ENCODE measurements at places on chromosomes 7 and 10. TPM values are rescaled to one million over a fixed set of nuclear protein-coding genes. Genes with fewer than 3 reads are reported as not detected.
A peak's percentile ranks its signal among the peaks of the same experiment; 100 is the strongest.

- no peaks in the 10 kb centered on the region for H3K4me1 ChIP-seq
- H3K27ac ChIP-seq = no peak overlapping the region
- H3K4me3 ChIP-seq = no peak overlapping the region
- no peaks in the 10 kb centered on the region for H3K27me3 ChIP-seq
Measured at GRCh38 chr7:130309986-130310385, 17.0 kb downstream of the CPA4 start.

DNA sequence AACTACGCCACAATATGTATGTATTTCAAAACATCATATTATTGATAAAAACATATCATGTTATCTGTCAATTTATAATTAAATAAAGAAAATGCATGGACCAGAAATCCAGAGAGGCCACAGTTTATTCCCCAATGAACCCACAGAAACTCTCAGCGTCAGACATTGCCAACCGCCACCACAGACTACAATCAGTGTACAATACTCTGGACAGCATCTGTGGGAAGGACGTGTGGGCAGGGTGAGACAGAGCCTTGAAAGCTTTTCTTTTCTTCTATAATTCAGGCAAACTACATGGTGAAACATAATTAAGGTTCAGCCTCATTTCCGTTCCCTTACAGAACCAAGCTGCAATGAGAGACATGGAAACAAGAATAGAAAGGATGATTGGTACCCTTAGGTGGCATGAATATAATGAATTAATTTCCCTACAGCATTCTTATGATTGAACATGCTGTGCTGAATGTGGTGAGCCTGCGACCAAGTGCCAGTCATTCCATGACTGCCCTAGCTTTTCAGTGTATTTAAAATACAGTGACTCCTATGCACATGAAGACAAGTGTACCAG is 909.3 kb downstream of the SORCS1 start:
- H3K27me3 ChIP-seq = no peaks in the 10 kb centered on the region
- H3K27ac ChIP-seq = no peak overlapping the region
- DNase-seq = no peak

- H3K4me3 ChIP-seq = no peak overlapping the region
- H3K27me3 ChIP-seq = peaks cover 82% of the 10 kb centered on the region
- no peak for DNase-seq
Measured at GRCh38 chr7:51665045-51665780, 348.6 kb upstream of the COBL start.

- no peaks in the 10 kb centered on the region for H3K27me3 ChIP-seq
- H3K36me3 ChIP-seq = peaks cover 32% of the 10 kb centered on the region
- no peaks in the 10 kb centered on the region for H3K4me1 ChIP-seq
- DNase-seq = no peak
- no peak overlapping the region for H3K27ac ChIP-seq
- H3K4me3 ChIP-seq = no peak overlapping the region
Measured at GRCh38 chr7:138549082-138549481, 89.0 kb downstream of the TRIM24 start.

DNA sequence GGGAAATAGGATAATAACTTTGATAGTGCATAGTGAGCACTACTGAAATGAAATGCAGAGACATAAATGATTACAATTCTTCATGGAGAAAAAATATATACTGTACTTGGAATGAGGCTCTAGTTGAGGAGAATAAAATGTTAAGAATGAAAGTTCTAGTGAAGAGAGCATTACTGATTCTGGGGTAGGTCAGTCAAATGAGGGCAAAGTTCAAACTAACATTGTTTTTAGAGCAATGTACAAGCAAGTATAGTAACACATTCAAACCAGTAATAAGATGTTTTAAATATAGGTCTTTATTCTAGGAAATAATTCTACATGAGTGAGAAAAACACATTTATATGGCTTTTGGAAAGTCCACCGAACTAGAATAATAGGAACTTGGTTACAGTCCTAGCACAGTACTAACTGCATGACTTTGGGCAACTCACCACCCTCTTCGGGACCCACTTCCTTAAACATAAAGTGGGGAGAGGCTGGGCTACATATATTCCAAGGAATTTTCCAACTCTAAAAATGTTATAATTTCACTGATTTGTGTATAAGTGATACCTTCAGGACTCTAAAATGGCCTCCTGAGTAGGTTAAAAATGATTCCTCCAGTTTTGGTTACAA is 86.4 kb downstream of the CDK6 start:
- no peak overlapping the region for H3K4me3 ChIP-seq
- DNase-seq = no peak
- H3K36me3 ChIP-seq = no peaks in the 10 kb centered on the region

DNA sequence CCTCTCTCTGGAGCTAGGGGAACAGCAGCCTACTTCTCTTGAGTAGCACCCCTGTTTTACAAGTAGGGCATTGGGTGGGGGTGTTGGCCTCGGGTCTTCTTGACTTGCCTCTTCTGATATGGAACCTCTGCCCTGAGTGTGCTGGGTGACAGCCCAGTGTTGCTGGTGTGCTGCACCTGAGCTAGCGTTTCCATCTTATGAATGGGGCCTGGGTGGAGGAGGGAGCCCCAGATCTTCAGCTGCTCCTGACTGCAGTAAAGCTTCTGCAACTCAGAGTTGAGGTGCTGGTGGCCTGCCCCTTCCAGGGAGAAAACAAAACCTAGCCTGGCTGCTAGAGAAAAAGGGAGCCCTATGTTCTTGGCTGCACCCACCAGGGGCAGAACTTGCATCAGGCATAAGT is 202.5 kb upstream of the SHH start:
- no peaks in the 10 kb centered on the region for H3K36me3 ChIP-seq
- DNase-seq = no peak
- H3K4me3 ChIP-seq = no peak overlapping the region
- H3K27ac ChIP-seq = no peak overlapping the region

- no peaks in the 10 kb centered on the region for H3K27me3 ChIP-seq
- DNase-seq = no peak
- no peak overlapping the region for H3K4me3 ChIP-seq
- H3K4me1 ChIP-seq = 0 out of 2 replicates have a peak, but pooled peaks cover 3% of the 10 kb centered on the region
- no peaks in the 10 kb centered on the region for H3K36me3 ChIP-seq
Measured at GRCh38 chr10:87739703-87740102, 78.3 kb downstream of the ATAD1 start.

DNA sequence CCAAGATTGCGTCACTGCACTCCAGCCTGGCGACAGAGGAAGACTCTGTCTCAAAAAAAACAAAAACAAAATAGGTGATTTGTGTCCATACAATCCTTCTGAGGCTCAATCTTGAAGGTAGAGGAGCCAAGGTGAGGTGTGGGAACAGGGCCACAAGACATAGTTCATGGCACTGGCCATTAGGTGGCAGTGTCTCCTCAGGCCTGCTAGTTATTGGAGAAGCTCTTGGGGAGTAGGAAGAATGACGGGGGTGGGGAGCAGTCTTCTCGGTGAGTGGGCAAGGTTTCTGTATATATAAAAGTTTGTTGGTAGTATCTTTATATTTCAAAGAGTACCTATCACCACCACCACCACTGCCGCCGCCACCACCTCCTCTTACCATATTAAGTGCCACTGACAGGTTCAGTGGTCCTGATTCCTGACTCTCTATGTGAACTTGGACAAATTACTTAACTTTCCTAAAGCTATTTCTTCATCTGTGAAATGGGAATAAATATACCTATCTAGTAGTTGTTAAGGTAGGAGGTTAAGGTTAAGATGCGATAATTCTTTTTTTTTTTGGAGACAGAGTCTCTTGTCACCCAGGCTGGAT is 24.0 kb downstream of the CCSER2 start:
- H3K4me1 ChIP-seq = peaks cover 10% of the 10 kb centered on the region
- no peak overlapping the region for H3K4me3 ChIP-seq
- DNase-seq = peak; percentile 52
- no peaks in the 10 kb centered on the region for H3K36me3 ChIP-seq

- H3K27me3 ChIP-seq = no peaks in the 10 kb centered on the region
Measured at GRCh38 chr7:80635998-80636397, 2.4 kb upstream of the CD36 start.

- H3K36me3 ChIP-seq = no peaks in the 10 kb centered on the region
- H3K27me3 ChIP-seq = no peaks in the 10 kb centered on the region
- no peak overlapping the region for H3K27ac ChIP-seq
- no peak overlapping the region for H3K4me3 ChIP-seq
- DNase-seq = no peak
Measured at GRCh38 chr7:27895551-27895950, 155.6 kb downstream of the TAX1BP1 start.

DNA sequence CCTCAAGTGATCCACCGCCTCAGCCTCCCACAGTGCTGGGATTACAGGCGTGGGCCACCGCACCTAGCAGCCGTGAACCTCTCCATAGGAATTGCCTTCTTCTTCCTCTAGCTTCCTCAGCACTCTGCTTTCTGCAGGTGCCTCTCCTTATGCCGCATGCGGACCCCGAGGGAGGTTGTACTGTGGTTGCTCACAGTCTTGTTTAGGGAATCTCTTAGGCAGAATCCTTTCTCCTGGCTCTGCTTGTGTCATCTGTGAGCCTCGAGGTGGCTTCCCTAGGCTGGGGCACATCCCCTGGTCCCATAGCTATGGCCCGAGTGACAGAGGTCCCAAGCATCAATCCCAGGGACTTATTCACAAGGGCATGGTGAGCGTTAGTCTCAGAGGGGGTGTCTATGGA is 33.2 kb upstream of the GIMAP8 start:
- no peaks in the 10 kb centered on the region for H3K36me3 ChIP-seq
- H3K4me1 ChIP-seq = no peaks in the 10 kb centered on the region
- no peaks in the 10 kb centered on the region for H3K27me3 ChIP-seq
- no peak for DNase-seq
- no peak overlapping the region for H3K27ac ChIP-seq

DNA sequence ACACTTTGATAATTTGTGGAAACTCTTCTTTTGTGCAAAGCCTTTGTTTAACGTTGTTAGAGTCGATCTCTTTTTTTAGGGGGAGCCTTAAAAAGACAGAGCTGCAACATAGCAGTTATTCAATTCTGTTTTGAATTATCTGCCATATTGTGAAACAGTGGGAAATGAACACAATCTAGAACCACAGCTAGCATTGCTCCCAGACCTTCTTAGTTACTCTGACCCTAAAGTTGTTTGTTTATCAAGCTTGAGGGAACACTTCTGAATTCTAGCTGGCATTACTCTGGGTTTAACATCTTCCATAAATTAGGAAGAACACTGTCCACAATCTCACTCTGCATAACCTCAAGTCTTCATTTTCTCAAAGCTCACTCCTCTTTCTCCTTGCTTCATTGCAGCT is 217.7 kb downstream of the PRKG1 start:
- no peaks in the 10 kb centered on the region for H3K27me3 ChIP-seq
- H3K36me3 ChIP-seq = no peaks in the 10 kb centered on the region
- no peak for DNase-seq
- H3K27ac ChIP-seq = no peak overlapping the region

DNA sequence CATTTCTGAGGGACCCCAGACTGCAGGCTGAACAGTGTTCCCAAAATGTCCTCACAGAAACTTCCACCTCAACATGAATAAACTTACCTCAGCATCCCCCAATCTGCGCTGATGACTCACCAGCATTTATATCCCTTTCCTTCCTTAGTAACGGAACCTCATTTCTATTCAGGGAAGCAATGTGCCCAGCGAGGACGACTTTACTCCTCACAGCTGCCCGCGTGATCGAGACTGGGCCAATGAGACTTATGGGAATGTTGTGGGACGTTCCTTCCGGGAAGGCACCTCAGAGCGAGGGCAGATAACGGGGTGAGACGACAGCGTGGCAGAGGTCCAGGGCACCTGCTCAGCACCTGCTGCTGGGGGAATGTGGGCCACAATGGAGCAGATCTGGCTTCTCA is 73.1 kb upstream of the CAMK2B start:
- H3K36me3 ChIP-seq = peaks cover 6% of the 10 kb centered on the region
- no peaks in the 10 kb centered on the region for H3K27me3 ChIP-seq
- H3K4me1 ChIP-seq = no peaks in the 10 kb centered on the region

- no peak overlapping the region for H3K27ac ChIP-seq
- H3K27me3 ChIP-seq = no peaks in the 10 kb centered on the region
- no peak for DNase-seq
- H3K4me1 ChIP-seq = no peaks in the 10 kb centered on the region
- H3K36me3 ChIP-seq = no peaks in the 10 kb centered on the region
Measured at GRCh38 chr10:120422457-120422856, 34.6 kb upstream of the PLPP4 start.

GRCh38 chr10:28120795-28121194 is 121.9 kb upstream of the ODAD2 start:
- H3K4me1 ChIP-seq = no peaks in the 10 kb centered on the region
- H3K27me3 ChIP-seq = 0 out of 2 replicates have a peak, but pooled peaks cover 2% of the 10 kb centered on the region
- H3K27ac ChIP-seq = no peak overlapping the region
- no peaks in the 10 kb centered on the region for H3K36me3 ChIP-seq
- DNase-seq = no peak

DNA sequence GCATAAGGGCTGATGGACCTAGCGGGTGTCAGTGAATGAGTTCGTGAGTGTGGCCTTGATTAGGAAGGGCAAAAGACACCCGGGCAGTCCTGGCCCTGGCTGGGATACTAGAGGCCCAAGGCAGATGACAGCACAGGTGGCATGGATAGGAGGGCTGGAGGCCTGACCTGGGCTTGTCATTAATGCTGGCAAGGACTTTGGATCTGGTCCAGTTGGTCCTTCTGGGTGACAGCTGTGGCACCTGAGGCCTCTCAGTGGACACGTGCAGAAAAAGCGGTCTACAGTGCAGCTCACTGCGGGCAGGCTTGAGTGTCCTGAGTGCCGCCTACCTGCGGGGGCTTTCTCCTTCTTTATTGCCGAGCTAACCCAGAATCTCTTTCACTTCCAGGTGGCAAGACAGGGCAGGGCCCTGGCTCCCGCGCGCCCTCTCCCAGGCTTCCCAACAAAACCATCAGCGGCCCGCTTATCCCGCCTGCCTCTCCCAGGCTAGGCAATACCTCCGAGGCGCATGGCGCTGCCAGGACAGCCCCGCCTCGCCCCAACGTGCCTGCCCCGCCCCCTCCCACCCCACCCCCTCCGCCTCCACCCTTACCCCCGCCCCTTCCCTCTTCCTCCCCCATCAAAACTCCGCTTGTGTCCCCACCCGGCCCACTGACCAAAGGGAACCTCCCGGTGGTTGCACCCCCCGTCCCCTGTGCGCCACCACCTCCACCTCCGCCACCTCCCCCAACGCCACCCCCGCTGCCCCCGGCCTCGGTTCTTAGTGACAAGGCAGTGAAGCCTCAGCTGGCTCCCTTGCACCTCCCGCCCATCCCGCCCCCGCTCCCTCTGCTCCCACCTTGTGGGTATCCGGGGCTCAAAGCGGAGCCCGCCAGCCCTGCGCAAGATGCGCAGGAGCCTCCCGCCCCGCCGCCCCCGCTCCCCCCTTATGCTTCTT is 77.4 kb downstream of the WIPF3 start:
- no peaks in the 10 kb centered on the region for H3K4me1 ChIP-seq
- H3K27ac ChIP-seq = no peak overlapping the region
- H3K4me3 ChIP-seq = no peak overlapping the region
- no peak for DNase-seq
- no peaks in the 10 kb centered on the region for H3K36me3 ChIP-seq

GRCh38 chr7:131890176-131890575 is 333.7 kb upstream of the PODXL start:
- no peak for DNase-seq
- H3K36me3 ChIP-seq = no peaks in the 10 kb centered on the region
- no peaks in the 10 kb centered on the region for H3K4me1 ChIP-seq
- H3K27ac ChIP-seq = no peak overlapping the region
- H3K27me3 ChIP-seq = peaks cover 74% of the 10 kb centered on the region

- H3K27ac ChIP-seq = no peak overlapping the region
- H3K4me3 ChIP-seq = no peak overlapping the region
- H3K36me3 ChIP-seq = no peaks in the 10 kb centered on the region
- H3K27me3 ChIP-seq = peaks cover 98% of the 10 kb centered on the region
Measured at GRCh38 chr7:131835141-131835540, 278.7 kb upstream of the PODXL start.

The PRLHR gene
- total RNA-seq = not detected

The GNB2 gene
- total RNA-seq = 299 TPM

The FEZF1 gene
- total RNA-seq = not detected

The FGFBP3 gene
- 0.68 TPM for total RNA-seq

The PDE1C gene
- total RNA-seq = 2.1 TPM

The MRLN gene
- total RNA-seq = not detected

The SHTN1 gene
- total RNA-seq = 33.6 TPM

The PROSER2 gene
- total RNA-seq = 87.5 TPM

The OR6B1 gene
- total RNA-seq = not detected

All from PC-9 (cell line).